Stomach (tissue), 19 donors: ENCODE measurements at places on chromosomes 7 and 10. TPM values are rescaled to one million over a fixed set of nuclear protein-coding genes. Genes with fewer than 3 reads are reported as not detected.

RAMP3 gene
- 14.1 TPM for total RNA-seq

SPDYE8 gene
- not detected for total RNA-seq

ST7 gene
- 30.4 TPM for total RNA-seq

NOC3L gene
- total RNA-seq, result 0.58 TPM

SFTPA1 gene
- not detected for total RNA-seq
